ENCODE measurements at places on chromosomes 13 and 19.

GRCh38 chr13:99185606-99186005 is 15.0 kb upstream of the UBAC2 start:
- no peak for DNase-seq

DNA sequence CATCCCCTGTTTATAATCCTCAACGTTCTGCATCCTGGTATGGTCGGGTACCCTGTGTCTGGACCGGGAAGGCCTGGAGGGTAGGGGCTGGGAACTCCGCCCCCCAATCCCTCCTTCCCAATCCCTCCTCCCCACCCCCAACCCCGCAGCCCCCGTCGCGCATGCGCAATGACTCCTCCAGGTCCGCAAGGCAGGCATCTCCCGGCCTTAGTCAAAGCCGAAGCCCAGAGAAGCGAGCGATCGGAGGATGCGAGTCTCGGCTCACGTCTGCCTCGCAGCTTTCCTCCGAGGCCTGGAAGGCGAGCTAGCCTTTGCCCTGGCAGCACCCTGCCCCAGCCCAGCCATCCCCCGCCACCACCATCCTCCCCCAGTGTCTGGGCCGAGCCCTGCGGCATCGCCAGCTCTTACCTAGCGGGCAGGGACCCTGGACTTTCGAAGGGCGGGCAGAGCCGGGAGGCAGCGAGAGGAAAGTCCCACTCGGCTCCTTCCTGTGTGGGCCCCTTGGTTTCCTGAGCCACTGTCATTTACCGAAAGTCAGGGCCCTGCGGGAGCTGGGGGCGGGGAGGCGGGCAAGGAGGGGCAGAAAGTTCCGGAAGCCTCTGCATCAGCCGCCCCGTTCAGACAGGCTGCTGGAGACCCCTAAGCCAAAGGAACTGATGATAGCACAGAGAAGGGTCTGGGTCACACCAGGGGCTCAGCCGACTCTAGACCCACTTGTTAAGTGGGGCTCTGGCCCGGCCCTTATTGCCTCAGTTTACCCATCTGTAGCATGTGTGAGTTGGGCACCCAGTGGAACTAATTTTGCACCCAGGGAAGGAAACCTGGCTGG is at the start of gene JAK3:
Gene JAK3 (minus strand): TSS at position 445 of the 829 bp plus-strand sequence. CDS start 3,565 bp downstream, outside the sequence.
- DNase-seq = peak; percentile 92

DNA sequence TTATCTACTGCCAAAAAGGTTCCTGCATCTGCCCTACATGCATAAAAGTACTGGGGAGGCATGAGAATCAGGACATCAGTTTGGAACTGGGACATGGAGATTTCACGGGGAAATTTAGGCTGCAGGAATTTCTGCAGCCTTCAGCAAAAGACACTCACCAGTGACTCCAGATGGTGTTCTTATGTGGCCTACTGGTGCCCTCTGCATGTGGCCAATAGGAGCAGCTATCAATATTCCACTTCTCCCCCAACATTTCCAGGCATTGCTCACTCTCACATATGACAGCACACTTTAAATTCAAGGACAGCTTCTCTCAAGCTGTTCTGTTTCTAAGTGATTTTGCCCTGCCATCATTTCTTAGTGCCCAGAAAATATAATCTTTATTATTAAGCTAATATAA is 570.5 kb upstream of the ARGLU1 start:
- no peak for DNase-seq

GRCh38 chr19:34259367-34260095 is 5.2 kb downstream of the GARRE1 start:
- DNase-seq = no peak

GRCh38 chr13:110813646-110814624 is 100.4 kb downstream of the ING1 start:
- no peak for DNase-seq

DNA sequence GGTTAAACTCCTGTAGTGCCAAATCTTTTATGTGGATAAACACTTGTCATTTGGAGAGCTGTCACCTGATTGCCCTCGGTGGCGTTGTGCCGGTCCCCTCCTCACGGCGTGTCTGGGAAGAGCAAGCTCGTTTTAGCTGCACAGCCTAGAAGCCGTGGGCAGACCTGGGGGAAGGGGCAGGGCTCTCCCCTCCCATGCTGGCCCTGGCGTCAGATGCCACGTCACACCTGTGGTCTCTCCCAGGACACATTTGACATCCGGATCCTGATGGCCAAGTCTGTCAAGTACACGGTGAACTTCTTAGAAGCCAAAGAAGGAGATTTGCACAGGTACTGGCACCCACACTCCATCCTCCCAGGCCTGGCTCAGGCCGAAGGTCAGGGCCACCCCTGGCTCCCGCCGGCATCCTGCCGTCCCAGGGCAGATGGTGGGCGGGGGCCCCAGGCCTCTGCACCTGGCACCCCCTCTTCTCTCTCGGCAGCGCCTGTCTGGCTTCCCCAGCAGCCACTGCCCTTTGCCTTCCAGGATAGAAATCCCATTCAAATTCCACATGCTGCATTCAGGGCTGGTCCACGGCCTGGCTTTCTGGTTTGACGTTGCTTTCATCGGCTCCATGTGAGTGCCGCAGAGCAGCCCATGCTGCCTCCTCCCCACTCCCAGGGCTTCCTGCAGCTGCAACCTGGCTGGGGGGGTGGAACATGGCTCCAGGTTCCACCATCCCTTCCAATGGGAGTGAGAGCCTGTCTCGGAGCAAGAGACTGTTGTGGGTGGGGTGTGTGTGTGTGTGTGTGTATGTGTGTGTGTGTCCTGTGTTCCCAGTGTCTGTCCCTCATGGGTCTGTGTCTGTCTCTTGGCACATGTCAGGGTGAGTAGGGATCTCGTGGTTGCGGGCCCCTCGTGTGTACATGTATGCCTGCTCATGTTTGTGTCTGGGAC is 8.8 kb downstream of the YIPF2 start:
- DNase-seq = no peak

- no peak for DNase-seq
These were observed 1.9 kb upstream of the NAT14 start for GRCh38 chr19:55482967-55483705.

GRCh38 chr13:30395192-30396158 is 26.8 kb upstream of the UBE2L5 start:
- peak; percentile 85 for DNase-seq

GRCh38 chr13:113777311-113778260 is 18.6 kb downstream of the TMEM255B start:
- peak; percentile 71 for DNase-seq

GRCh38 chr19:4582980-4583842 is 23.7 kb upstream of the SEMA6B start:
- DNase-seq = no peak
